ENCODE measurements at places on chromosomes 12 and 14. TPM values are rescaled to one million over a fixed set of nuclear protein-coding genes. Genes with fewer than 3 reads are reported as not detected.

The NTF3 gene
- 0.20 TPM for total RNA-seq

The ANKLE2 gene
- total RNA-seq, result 25.1 TPM

The LRRK2 gene
- total RNA-seq, result 4.6 TPM

GRCh38 chr12:51378749-51379148 is 12.5 kb downstream of the GALNT6 start:
- no peaks in the 10 kb centered on the region for H3K27me3 ChIP-seq
- H3K36me3 ChIP-seq, result no peaks in the 10 kb centered on the region
- no peak overlapping the region for H3K4me3 ChIP-seq
- DNase-seq, result no peak
- H3K27ac ChIP-seq, result no peak overlapping the region
- no peaks in the 10 kb centered on the region for H3K4me1 ChIP-seq

- no peak for DNase-seq
These were observed 101.4 kb downstream of the GPR65 start for GRCh38 chr14:88106377-88106776.

Measured in heart right ventricle (tissue), 16 donors.